ENCODE measurements at places on chromosomes 7 and 10.

- peak; percentile 34 for DNase-seq
Measured at GRCh38 chr10:102001435-102002068, 54.4 kb downstream of the ARMH3 start.

- peak; percentile 80 for DNase-seq
Measured at GRCh38 chr10:34906067-34906965, 91.2 kb upstream of the PARD3 start.

DNA sequence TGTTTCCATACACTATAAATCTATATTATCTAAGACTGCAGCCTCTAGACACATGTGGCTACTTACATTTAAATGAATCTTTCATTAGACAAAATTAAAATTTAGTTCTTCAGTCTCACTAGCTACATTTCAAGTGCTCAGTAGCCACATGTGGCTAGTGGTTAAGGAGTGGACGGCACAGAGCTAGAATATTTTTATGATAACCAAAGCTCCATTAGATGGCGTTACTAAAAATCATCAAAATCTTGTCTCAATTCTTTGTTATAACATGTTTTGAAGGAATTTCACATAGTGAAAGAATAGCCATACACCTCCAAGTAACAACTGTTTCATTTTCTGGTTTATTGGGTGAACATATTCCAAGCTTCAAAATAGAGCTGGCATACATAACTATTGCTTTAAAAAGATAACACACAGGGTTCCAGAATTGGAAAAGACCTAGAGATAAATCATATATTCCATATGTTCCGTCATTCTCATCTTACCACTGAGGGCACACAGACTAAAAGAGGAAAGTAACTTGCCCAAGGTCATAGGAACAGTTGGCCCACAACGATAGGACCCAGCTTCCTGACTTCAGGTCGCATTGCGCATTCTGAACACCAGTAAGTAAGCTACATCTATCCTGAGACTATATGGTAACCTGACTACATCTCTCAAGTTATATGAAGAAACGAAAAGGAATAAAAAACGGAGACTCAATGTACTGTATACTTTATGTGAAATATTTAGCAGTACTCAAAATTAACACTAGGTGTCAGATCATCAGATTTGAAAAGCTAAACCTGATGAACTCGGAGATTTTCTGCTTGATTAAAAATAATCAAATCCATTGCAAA, 66.6 kb downstream of the CAV1 start:
- peak; percentile 46 for DNase-seq

GRCh38 chr7:90111-91063, 102.0 kb upstream of the FAM20C start:
- peak; percentile 94 for DNase-seq

DNA sequence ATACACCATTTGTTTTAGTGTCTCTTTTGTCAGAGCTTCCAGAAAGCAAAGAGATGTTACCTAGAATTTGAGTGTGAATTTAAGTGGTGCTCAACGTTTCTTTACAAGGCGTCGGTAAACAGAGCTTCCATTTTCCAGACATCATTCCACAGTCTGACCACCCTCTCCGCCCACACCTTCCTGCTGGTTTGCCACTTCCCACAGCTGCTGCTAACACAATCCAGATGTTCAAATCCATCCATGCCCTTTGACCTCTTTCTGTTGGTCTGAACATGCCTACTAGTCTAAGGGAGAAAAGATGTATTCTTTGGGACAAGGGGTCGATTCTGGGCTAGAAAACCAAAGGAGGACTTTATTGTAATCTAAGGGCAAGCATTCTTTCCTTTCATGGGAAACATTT, 86.1 kb downstream of the FAM107B start:
- DNase-seq = no peak

- no peak for DNase-seq
Measured at GRCh38 chr7:82851121-82851520, 311.6 kb downstream of the PCLO start.

GRCh38 chr10:97737770-97738265, 890 bp downstream of the ZFYVE27 start:
- DNase-seq = no peak

DNA sequence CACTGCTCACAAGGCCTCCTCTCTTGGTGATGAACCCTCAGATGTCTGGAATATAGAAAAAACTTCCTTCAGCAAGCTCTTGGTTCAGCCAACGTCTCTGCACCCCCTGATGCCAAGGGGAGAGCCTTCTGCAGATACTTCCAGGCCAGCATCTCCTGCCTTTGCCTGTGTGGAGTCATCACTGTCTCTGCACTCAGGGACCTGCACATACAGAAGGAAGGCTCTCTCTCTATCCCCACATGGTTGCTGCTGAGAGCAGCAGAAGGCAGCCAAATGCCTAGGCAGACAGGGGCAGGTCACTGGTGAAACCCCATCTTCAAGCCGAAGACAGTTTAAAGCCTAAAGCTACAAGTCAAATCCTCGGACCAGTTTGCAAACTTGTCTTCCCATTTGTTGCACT, 137.6 kb downstream of the WDR11 start:
- DNase-seq = no peak

- no peak for DNase-seq
Measured at GRCh38 chr10:124820121-124820520, 18.5 kb downstream of the ABRAXAS2 start.

DNA sequence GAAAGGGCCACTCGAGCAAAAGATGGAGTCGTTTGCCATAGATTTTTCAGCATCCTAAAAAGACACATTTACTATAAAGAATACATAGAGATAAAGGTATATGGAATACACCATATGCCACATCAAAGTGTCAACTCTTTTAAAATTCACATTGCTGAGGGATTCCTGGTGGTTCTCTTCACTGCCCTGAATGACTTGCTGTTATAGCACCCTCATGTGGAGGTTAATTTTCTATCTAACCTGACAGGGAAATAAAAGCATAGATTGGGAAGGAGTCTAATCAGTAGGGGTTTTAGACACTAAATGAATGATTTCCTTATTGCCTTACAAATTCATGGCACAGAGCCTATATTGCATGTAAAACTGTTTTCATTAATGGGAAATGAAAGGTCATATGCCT, 25.9 kb downstream of the DNAH11 start:
- DNase-seq = peak; percentile 2

GRCh38 chr10:133261726-133262325, 14.8 kb downstream of the ADAM8 start:
- DNase-seq = peak; percentile 76

DNA sequence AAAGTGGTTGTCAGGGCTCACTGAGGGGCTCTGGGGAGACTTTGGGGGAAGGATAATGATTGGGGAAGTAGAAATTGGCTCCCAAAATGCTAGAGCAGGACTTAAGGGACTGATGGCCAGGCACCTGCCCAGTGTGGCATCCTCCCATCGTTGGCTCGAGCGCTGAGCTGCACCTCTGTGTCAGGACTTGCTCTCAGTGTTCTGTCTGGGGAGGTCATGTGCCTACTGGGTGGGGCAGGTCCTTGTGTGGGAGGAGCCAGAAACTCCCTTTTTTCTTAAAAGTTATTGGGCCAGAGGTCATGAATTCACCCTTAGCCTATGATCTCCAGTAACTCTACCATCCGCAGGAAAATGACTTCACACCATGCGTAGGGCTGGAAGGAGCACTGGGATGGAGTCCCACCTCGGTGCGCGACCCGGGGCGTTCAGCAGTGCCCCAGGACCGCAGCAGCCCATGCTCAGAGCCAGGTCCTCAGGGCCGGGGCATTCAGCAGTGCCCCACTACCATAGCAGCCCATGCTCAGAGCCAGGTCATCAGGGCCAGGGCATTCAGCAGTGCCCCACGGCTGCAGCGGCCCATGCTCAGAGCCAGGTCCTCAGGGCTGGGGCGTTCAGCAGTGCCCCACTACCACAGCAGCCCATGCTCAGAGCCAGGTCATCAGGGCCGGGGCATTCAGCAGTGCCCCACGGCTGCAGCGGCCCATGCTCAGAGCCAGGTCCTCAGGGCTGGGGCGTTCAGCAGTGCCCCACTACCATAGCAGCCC, 221.9 kb downstream of the EBF3 start:
- no peak for DNase-seq

DNA sequence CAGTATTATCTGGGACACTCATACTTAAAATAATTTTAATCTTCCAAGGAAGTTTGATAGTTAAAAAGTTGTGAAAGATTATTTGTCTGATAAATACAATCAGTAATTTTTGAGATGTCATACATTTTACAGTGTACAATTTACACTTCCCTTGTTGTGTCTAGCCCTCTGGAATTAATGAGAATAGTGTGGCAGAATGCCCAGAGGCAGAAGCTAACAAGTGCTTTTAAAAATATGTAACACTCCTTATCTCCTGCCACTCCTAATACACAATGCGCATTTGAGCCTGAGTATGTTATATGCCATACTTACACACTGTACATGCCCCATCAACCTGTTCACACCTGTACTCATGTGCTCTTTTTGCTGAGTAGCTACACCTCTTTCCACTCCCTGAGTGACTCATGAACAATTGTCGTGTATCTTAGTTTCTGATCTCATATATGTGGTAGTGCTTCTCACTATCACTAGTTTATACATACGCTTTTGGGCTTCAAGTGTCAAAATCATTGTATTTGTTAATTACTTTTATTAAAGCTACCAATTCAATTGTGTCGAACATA, 106.9 kb upstream of the GNAI1 start:
- no peak for DNase-seq

- DNase-seq = no peak
Measured at GRCh38 chr10:17622061-17622460, 4.9 kb upstream of the HACD1 start.

DNA sequence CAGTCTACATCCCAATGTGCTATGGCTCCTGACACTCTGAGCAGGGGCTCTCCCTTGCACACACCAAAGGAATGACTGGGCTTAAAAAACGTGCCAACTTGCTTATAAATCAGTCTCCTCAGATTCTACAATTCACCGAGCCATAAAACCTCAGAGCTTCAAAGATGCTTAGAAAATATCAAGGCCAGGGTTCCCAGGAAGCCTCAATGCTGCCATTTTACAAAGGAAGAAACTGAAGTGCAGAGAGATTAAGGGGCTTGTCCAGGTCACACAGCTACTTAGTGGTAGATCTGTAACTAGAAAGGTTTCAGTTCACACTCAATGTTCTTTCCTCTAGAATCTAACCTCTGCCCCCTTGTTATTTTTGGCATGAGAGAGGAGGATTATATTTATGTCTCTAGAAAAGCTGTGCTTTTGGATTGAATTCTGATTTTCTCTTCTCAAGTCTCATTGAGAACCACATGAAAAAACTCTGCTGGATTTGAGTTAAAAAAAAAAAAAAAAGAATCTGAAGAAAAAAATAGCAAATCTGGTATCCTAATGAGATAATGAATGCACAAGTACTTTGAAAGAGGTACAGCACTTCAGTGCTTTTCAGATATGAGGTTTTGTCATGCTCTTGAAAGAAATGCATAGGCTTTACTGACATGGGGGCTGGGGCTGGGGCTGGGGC, 22.3 kb upstream of the TSPAN33 start:
- no peak for DNase-seq

- peak; percentile 52 for DNase-seq
Measured at GRCh38 chr7:94054130-94054529, 50.0 kb upstream of the BET1 start.

DNA sequence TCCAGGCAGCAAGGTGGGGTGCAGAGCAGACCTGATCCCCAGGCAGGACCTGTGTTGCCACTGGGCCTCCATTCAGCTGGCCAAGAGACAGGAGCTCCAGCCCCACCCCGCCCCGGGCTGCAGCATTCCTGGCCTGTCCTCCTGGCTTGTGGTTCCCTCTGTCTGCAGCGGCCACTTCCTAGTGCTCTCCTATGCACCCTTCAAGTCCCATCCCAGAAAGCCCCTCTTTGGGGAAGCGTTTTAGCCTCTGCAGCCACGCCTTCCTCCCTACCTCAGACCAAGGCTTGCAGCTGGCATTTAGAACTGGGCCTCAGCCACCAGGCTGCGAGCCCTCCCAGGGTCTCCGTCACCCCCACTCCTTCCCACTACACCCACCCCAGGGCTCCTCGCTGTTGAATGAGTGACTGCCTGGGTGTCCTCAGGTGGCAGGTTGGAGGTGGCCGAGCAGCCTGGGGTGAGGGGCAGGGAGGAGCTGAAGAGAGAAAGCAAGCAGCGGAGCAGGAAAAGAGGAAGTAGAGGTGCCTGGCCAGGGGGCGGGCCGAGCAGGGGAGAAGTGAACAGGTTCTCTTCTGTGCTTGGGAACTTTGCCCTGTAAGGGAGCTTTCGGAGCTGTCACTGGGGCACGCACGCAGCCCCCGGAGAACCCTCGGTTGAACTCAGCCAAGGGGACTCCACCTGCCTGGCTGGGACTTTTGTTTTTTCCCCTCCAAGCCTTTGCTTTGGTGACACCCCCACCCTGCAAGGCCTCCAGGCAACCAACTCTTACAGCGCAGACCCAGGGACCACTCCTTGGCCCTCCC, 109.1 kb upstream of the TNRC18 start:
- no peak for DNase-seq

DNA sequence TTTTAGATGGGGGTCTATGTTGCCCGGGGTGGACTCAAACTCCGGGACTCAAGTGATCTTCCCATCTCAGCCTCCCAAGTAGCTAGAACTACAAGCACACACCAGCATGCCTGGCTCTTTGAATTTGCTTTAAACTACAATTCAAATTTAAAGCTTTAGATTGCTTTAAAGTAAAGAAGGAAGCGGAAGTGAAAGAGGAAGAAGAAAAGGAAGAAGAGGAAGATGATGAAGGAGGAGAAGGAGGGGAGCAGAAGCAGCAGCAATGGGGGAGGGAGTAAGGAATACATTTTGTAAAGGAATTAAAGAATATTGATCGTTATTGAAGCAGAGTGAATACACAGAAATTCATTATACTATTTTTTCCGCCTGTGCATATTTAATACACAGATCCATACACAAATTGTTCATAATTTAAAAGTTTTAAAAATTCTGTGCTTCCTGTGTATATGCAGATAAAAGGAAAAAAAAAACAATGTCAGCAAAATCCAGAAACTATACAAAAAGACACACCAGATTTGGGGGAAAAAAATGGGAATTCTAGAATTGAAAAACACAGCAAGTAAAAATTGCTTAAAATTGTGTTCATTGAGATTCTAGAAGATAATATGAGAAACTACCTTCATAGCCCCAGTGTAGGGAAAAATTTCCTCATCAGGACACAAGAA, 60.8 kb upstream of the KCNMA1 start:
- no peak for DNase-seq

GRCh38 chr10:47121336-47121735, 178.7 kb upstream of the GDF10 start:
- peak; percentile 54 for DNase-seq

GRCh38 chr7:85237721-85238120, 50.9 kb upstream of the SEMA3D start:
- no peak for DNase-seq

GRCh38 chr10:118271671-118272070, 70.5 kb downstream of the FAM204A start:
- DNase-seq = peak; percentile 6

- no peak for DNase-seq
Measured at GRCh38 chr7:137196648-137197047, 146.9 kb downstream of the PTN start.

GRCh38 chr10:70879207-70879606, 9.2 kb downstream of the PCBD1 start:
- no peak for DNase-seq

GRCh38 chr10:97831259-97831658, 18.4 kb upstream of the GOLGA7B start:
- DNase-seq = no peak
